Activated gamma-delta T cell treated with anti-CD3 and anti-CD28 coated beads, Interleukin-2, amount 50 U/mL, for 16 hours (primary cell): ENCODE measurements at places on chromosomes 12 and 14.

GRCh38 chr12:71958993-71959578 is 20.4 kb downstream of the TPH2 start:
- no peak for DNase-seq

GRCh38 chr12:26319511-26319910 is 124.1 kb downstream of the SSPN start:
- DNase-seq, result no peak

DNA sequence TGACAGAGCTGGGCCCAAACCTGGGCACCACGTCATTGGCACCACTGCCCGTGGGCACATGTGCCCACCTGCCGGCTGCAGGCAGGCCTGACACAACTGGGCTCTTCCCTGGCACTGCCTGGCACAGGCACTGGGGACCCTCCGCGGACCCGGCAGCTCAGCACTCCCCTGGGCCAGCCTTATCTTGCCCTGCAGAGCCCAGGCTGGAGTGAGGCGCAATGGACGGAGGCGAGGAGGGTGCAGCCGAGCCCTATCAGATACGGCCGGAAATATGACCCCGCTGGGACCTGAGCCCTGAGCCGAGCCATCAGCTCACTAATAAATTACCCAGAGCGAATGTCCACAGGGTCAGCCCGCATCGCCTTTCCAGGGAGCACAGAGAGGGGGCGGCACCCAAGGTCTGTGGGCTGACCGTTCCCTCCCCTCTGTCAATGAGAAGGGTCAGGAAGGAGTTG is 1.7 kb upstream of the C14orf180 start:
- DNase-seq, result no peak

- peak; percentile 40 for DNase-seq
These were observed 108.5 kb downstream of the ARF6 start for GRCh38 chr14:50001151-50001998.

GRCh38 chr14:60512973-60513571 is 4.1 kb downstream of the SIX6 start:
- no peak for DNase-seq

- DNase-seq, result no peak
These were observed 100.1 kb upstream of the PDE3A start for GRCh38 chr12:20268121-20268732.

DNA sequence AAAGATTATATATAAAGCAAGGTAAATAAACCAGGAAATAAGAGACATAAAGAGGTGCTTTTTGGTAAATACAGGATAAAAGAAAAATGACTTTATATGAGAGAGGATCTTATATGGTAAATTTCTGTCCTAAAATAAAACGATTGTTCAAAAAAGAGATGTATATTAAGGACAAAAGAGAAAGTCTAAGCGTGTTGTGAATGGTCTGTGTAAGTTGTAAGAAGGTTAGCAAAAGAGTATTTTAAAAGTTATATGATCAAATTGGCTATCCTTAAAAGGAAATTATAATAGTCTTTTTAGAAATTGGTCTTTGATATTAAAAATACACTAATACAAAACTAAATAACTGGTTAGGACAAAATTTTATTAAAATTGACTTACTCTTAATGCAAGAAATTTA is 14.1 kb upstream of the ACSM4 start:
- no peak for DNase-seq

- no peak for DNase-seq
These were observed 85.3 kb downstream of the PRIMA1 start for GRCh38 chr14:93702946-93703345.

GRCh38 chr14:28765831-28766468 is 637 bp upstream of the FOXG1 start:
- DNase-seq, result no peak

GRCh38 chr12:7917392-7918267 is 18.4 kb downstream of the SLC2A3 start:
- no peak for DNase-seq

DNA sequence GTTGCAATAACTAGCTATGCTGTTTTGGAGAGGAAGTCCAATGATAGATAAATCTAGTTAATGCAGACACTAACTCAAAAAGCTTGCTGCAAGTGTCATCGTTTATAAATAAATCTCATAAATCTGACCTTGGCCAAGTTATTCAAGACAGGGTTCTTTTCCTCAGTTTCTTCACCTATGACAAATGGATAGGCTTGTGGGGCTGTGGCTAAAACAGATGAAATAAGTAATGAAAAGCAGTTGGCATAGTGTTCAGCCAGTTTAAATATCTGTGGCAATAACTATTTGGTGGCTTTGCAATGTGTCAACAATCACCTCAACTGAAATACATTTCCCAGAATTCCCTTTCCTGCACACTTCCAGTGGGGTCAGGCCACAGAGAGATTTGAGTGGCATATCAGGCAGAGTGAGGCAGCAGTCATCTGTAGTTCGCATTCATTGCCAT is 169.9 kb downstream of the DYRK2 start:
- no peak for DNase-seq

DNA sequence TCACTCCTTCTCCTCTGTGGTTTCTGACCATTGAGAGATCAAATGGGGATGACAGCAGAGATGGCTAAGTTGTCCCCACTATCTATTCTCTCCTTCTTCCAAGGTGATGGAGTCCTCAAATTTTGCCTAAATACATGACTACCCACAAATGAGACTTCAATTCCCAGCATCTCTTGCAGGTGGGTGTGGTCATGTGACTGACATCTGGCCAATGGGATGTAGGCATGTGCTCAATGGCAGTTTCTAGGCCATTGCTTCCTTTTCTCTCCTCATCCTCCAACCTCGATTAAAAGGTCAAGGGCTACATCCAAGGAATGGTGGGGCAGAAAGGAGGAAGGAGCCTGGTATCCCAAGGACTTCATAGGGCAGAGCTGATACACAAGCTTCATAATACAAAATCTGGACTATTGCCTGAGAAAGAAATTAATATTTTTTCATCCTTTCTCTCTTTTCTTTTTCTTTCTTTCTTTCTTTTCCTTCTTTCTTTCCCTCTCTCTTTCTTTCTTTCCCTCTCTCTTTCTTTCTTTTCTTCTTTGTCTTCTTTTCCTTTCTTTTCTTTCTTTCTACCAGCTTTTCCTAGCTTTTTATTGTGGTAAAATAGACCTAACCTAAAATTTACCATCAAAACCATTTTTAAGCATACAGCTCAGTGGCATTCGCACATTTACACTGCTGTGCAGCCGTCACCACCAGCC is 100.9 kb upstream of the PRB2 start:
- no peak for DNase-seq

DNA sequence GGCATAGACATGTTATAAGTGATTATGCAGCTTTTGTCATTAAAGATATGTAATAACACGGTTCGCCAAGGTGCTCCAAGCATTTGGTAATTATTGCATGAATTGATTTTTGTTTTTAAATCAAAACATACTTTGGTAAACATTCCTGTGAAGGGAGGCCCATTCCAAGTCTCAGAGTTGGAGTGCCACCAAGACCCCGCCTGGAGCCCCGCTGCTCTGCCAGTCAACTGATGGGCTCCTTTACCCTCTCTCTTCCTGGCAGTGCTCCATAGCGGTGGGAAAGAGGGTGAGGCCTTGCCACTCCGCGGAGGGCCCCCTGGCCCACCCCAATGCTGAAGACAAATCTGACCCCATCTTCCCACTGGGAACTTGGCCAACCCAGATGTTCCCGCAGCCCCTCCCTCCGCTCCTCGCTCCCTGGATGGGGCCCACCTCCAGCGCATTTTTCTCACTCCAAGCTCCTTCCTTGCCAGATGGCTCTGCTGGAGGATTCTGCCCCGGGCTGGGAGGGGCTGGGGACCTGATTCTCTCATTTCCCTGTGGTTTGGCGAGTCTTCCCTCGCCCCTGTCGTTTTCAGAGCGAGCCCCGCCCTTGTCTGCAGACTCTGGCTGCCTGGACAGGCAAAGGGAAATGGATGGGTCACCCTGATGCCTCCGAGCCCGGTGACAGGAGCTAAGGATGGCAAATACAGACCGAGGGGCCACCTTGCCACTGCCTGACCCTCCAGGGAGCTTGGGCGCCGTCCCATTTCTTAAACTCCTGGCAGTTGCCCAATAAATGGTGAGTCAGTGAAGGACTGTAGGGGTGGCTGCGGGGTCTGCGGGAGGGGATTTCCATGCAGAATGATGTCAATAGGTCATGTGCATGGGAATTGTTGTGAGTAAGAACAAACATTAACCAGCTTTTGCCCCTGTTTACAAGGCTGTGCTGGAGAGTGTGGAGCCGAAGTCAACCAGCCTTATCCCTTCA is 9.2 kb upstream of the PAPLN start:
- DNase-seq, result no peak

DNA sequence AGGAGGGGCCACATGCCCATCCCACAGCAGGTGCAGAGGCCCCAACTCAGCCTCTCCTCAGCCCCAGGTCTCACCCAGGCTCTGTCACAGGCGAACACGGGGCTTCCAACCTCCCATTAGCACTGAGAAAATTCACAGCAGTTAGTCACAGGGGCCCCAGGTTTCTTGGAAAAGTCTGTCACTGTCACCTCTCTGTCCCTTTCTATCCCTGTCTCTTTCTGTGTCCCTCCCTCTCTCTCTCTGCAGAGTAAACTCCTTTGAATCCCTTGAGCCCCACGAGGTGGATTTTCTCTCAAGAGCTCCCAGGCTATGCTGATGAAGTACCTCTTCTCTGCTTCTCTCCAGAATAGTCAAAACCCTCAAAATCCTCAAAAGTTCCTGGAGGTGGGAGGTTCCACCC is 14.0 kb upstream of the ENDOU start:
- DNase-seq, result no peak

- DNase-seq, result no peak
These were observed 27.6 kb downstream of the KITLG start for GRCh38 chr12:88552610-88553079.

DNA sequence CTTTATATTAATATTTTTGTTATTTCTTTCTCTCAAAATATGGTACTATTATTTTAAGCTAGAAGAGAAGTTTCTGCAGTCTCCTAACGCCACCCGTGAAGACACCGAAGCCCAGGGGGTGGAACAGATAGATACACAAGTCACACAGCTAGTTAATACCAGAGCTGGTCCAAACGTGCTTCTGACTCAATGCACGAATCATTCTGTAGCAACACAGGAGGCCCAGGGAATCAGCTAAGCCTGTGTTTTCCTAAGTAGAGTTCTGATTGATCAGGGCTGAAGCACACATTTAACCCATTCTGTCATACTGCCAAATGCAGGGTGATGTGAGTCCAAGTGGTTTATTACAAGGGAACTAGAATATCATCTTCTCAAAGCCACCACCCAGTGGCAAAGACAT is 116.9 kb upstream of the PWP1 start:
- no peak for DNase-seq

DNA sequence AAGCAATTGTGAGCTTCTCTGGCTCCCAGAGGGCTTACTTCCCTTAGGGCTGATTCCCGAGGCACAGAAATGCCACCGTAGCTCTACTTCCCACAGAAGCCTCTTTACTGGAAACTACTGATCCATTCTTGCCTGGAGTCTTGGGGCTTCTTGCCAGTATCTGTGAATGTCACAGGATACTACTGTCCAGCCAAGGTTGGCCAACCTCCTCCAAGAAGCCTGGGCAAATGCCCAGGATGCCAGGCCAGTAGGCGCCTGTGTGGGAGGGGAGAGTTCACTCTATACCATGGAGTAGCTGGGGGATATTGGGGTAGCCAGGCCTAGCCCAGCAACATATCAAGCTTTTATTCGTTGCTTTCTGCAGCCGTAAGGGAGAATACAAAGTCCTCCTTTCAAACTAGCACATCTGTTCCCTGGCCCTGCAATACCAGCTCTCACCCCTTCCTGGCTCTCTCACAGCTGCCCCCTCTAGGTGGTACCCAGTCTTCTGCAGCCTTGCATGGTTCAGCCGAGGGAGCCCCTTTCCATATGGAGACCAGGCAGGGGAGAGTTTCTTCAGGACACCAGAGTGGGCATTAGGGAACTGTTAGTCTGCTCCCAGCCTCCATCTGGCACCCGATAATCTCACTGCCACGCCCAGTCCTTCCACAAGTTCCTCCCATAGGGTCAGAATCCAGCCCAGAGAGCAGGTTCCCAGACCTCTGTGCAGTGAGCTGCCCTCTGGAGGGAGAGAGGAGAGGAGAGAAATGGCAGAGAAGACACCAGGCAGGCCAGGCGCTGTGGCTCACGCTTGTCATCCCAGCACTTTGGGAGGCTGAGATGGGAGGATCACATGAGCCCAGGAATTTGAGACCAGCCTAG is 24.3 kb upstream of the PLEK2 start:
- no peak for DNase-seq

DNA sequence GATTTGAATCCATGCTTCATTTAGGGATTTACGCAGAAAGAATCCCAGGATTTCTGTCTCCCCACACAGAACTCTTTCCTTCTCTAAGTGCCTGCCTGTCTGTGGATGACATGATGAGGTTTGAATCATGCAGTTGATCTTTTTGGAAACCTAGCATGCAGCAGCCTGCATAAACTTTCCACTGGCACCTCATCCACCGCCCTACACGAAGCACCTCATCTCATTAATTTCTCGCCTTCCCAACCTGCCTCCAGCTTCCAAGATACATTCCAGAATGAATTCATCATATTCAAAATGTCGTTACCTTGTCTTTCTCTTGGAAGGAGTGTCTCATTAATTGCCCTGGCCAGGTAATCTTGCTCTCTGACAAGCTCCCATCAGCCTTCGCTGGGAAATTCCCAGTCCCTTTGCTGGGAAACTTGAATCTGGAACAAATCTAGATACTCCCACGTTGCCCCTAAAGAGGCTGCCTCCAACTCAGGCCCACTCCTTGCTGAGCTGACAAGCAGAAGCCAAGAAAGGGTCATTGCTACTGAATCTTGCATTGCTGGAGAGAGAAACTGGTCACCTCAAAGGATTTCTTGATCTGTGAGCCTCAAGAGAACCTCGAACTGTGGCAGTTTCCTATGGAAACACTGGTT is 48.2 kb downstream of the SERPINA3 start:
- no peak for DNase-seq

DNA sequence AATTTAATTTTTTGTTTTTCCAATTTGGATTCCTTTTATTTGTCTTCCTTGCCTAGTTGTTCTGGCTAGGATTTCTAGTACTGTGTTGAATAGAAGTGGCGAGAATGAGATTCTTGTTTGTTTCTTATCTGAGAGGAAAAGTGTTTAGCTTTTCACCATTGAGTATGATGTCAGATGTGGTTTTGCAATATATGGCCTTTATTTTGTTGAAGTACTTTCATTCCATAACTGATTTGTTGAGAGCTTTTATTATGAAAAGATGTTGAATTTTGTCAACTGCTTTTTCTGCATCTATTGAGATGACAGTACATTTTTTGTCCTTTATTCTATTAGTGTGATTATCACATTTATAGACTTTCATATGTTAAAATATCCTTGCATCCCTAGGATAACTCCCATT is 462.0 kb downstream of the CCDC91 start:
- DNase-seq, result no peak

- DNase-seq, result no peak
These were observed 35.8 kb downstream of the NFKBIA start for GRCh38 chr14:35368583-35369392.
